ENCODE measurements at places on chromosomes 1 and 21. TPM values are rescaled to one million over a fixed set of nuclear protein-coding genes. Genes with fewer than 3 reads are reported as not detected.

The MYCBP gene
- total RNA-seq, result 11.4 TPM

The UBXN10 gene
- total RNA-seq, result 2.5 TPM

The C1orf53 gene
- not detected for total RNA-seq

The TIE1 gene
- 4.5 TPM for total RNA-seq

The VWA5B1 gene
- total RNA-seq, result not detected

The OSCP1 gene
- not detected for total RNA-seq

The SPRR2F gene
- not detected for total RNA-seq

The IARS2 gene
- 27.5 TPM for total RNA-seq

The TNFRSF4 gene
- 15.7 TPM for total RNA-seq

The ADAMTS4 gene
- total RNA-seq, result 0.20 TPM

The CAPN8 gene
- total RNA-seq, result 6.7 TPM

The GPR25 gene
- total RNA-seq, result 2.7 TPM

The ITSN1 gene
- 2.7 TPM for total RNA-seq

The UBE2U gene
- total RNA-seq, result not detected

The MANEAL gene
- 1.6 TPM for total RNA-seq

The CA14 gene
- not detected for total RNA-seq

The OPTC gene
- not detected for total RNA-seq

The EXO1 gene
- total RNA-seq, result 2.7 TPM

The ACKR1 gene
- total RNA-seq, result not detected

The AKR7A3 gene
- total RNA-seq, result 2.0 TPM

The GNAT2 gene
- not detected for total RNA-seq

The CLCNKA gene
- 0.16 TPM for total RNA-seq

The SYT14 gene
- total RNA-seq, result not detected

The OR2G6 gene
- not detected for total RNA-seq

The CFHR1 gene
- total RNA-seq, result not detected

The ADAMTS1 gene
- 17.1 TPM for total RNA-seq

The OVAAL gene
- not detected for total RNA-seq

The TRIM45 gene
- total RNA-seq, result 1.2 TPM

The ATP1A4 gene
- not detected for total RNA-seq

The ZNF697 gene
- 0.09 TPM for total RNA-seq

The GPA33 gene
- 2.9 TPM for total RNA-seq

The C1orf94 gene
- not detected for total RNA-seq

The FAM72B gene
- 0.40 TPM for total RNA-seq

The C1QC gene
- not detected for total RNA-seq

The CELA2A gene
- total RNA-seq, result not detected

All from natural killer cell (primary cell).